ENCODE measurements at places on chromosomes 3 and 15.

DNA sequence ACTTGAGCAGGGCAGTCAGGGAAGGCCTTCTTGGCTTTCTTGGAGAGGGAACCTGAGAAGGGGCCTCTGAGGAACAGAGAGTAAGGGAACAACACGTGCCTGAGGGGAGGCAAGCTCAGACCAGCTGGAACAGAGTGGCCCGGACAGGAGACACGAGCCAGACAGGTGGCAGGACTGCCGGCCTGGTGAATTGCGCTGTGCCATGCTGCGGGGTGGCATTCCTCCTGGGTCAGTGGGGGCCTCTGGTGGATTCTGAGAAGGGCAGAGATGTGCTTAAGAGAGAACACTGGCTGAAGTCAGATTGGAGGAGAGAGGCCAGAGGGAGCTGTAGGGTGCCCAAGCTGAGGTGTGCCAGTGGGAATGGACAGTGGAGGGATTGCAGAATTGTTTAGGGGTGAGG is 4.9 kb downstream of the CHAC1 start:
- DNase-seq = no peak

- no peak for DNase-seq
These were observed 89.0 kb downstream of the DHX36 start for GRCh38 chr3:154235330-154235729.

GRCh38 chr3:151875759-151876158 is 2.3 kb downstream of the SUCNR1 start:
- DNase-seq = no peak

DNA sequence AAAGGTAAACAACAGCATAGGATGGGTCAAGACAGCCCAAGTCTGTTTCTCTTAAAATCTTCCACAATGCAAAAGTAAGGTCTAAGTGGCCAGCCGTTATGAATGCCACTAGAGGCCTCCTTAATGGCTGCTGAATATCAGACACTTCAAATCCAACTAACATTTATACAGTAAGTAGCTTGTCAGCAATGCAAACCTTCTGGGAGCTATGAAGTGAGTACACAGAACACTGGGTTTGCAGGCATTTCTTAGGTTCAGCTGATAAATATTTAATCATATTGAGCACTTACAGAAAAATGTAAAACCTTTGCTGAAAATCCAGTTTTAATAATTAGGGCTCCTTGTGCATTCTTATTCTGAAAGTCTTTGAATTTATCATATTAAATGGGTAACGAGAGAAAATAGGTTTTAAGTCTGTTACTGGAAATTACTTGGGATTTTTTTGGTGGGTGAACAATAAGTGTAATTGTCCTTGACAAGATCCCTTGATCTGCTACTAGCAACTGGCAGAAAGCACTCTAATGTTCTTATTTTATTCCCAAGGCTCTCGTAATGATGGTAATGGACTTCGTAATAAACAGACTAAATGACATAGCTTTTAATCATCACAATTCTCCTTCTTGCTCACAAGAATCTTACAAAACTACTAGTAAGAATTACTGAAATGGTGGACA is 141.7 kb upstream of the GPR149 start:
- no peak for DNase-seq

GRCh38 chr15:49844390-49844789 is 223.5 kb downstream of the DTWD1 start:
- DNase-seq = no peak

DNA sequence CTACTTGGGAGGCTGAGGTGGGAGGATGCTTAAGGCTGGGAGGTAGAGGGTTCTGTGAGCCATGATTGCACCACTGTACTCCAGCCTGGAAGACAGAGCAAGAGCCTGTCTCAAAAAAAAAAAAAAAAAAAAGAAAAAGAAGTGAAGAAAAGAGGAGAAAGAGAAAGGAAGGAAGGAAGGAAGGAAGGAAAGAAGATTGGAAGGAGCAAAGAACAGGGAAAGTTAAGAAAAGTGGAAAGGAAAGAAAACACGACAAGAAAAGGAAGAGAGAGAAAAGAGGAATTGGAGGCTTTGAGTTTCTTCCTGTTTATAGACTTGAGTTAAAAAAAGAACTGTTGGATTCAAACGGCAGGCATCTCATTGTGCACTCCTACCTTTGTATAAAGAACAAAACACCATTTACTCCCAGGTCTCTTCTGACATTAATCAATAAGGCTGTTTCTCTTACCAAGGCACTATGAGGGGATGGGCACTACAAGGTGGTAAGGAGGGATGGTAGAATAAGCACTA is 73.5 kb downstream of the EDEM1 start:
- no peak for DNase-seq

- DNase-seq = no peak
These were observed 33.6 kb upstream of the APH1B start for GRCh38 chr15:63243776-63244175.

DNA sequence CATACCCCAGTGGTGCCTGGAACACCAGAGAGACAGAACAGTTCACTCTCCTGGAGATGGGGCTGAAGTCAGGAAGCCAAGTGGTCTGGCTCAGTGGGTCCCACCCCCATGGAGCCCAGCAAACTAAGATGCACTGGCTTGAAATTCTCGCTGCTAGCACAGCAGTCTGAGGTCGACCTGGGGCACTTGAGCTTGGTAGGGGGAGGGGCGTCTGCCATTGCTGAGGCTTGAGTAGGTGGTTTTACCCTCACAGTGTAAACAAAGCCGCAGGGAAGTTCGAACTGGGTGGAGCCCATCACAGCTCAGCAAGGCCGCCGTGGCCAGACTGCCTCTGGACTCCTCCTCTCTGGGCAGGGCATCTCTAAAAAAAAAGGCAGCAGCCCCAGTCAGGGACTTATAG is 272.0 kb downstream of the KLF13 start:
- no peak for DNase-seq

GRCh38 chr3:43090238-43090637 is 15.6 kb downstream of the POMGNT2 start:
- DNase-seq = no peak

DNA sequence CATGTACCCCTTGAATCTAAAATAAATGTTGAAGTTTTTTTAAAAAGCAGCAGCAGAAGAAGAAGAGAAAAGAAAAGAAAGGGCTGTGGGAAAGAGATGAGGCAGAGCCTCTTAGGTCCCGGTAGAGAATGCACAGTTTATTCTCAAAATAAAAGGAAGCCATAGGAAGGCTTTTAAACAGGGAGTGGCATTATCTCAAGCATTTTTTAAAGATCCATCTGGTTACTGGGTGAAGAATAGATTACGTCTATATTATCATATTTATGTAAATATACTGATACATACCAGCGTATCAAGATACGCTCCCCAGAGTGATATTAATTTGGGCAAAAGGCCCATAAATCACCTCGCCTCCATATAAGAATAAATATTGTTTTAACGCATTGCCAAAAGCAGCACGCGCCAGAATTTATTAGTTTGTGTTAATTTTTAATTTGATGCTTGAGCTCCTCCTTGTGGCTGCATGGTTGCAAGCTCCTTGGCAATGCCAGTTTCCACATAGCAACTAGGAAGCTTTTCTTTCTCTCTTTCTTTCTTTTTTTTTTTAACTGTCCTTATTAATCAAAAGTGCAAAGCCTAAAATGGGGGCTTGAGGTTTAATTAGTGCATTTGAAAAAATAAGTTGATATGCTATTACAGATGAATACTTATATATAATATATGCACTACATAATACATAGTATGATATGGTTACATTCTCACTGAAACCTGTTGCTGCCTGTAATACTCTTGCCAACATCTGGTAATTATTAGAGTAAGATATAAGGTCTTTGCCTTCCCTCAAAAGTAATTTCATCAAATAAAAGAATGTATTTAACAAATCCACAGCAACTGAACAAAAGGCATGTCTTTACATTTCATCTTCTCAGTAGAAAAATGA is 242.8 kb upstream of the UBE2E2 start:
- no peak for DNase-seq

GRCh38 chr15:36110659-36110993 is 468.8 kb upstream of the CDIN1 start:
- no peak for DNase-seq

- DNase-seq = no peak
These were observed 33.0 kb upstream of the PLSCR4 start for GRCh38 chr3:146283781-146284445.

DNA sequence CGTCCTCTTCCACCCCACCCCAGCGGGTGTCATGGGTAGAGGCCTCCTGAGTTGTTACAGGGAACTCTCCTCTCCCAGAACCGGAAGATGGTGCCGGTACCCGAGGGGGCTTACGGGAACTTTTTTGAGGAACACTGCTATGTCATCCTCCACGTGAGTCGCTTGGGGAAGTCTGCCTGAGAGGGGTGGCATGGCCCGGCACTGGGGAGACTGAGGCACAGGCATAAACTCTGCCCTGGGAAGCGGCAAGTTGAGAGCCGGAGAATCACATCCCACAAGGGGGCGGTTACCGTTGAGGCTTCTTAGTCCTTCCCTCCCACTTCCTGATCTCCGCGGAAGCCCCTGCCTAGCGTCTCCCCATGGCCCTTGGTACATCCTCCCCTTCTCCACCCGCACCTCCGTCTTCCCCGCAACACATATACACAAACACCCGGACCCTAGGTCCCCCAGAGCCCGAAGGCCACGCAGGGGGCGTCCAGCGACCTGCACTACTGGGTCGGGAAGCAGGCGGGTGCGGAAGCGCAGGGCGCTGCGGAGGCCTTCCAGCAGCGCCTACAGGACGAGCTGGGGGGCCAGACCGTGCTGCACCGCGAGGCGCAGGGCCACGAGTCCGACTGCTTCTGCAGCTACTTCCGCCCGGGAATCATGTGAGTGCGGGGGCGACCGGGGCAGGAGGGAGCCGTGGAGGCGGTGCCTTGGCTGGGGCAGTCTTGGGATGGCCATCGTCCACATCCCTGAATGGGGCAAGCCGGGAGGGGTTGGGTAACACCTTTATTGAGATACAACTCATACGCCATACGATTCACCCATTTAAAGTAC is 3.4 kb downstream of the VILL start:
- peak; percentile 61 for DNase-seq

- DNase-seq = no peak
These were observed 251.0 kb upstream of the RARB start for GRCh38 chr3:25177041-25177440.

- no peak for DNase-seq
These were observed 66.0 kb downstream of the DCUN1D1 start for GRCh38 chr3:182914341-182914740.

DNA sequence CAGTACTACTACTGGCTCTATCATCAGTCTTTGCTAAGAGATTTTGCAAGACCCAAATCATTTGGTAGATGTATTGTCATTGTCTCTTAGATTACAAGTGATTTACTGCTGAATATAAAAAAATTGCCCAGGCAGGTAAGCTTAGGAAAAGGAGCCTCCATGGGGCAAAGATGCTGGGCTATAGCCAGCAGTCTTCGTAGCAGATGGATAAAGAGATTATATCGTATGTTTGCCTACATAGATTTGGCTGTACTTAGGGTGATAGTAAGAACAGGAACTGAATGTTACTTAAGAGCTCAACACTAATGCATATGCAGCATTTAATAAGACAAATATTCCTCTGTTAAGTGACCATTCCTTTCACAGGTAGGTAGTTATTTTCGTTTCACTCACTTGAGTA is 48.9 kb downstream of the PTPRG start:
- no peak for DNase-seq

GRCh38 chr3:123295901-123296250 is 94.1 kb downstream of the SEC22A start:
- no peak for DNase-seq

DNA sequence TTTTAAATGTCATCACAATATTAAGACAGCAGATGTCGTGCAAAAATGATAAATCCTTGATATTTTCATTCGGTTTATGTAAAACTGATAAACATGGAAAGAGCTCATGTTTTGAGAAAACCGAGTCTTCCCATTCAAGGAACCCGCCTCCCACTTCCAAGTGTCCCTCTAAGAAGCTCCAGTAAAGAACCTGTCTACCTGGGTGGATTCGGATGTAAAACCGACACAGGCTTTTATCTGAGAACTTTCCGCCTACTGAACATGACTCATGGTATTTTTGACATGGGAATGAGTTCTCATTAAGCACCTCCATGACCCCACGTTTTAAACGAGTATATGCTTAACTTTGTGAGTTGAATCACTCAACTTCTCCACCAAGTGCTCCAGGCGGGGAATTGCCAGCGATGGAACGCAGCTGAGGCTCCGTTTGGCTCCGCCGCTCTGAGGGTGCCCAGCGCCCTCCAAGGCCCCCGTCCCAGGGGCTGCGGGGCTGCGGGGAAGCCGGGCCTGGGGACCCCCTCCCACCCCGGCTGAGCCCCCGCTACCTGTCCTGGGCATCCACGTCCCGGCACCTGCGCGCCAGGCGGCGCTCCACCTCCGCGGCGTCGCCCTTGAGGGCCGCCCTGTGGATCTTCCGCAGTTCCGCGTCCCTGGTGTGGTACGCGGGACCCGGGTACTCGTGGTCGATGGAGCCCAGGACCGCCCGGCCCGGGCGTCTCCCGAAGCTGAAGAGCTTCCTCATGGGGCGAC is 119.9 kb downstream of the LMLN start:
- peak; percentile 39 for DNase-seq

- no peak for DNase-seq
These were observed 35.6 kb downstream of the PDCD6IP start for GRCh38 chr3:33834096-33834453.

GRCh38 chr3:71657831-71658530 is 67.2 kb downstream of the EIF4E3 start:
- no peak for DNase-seq

DNA sequence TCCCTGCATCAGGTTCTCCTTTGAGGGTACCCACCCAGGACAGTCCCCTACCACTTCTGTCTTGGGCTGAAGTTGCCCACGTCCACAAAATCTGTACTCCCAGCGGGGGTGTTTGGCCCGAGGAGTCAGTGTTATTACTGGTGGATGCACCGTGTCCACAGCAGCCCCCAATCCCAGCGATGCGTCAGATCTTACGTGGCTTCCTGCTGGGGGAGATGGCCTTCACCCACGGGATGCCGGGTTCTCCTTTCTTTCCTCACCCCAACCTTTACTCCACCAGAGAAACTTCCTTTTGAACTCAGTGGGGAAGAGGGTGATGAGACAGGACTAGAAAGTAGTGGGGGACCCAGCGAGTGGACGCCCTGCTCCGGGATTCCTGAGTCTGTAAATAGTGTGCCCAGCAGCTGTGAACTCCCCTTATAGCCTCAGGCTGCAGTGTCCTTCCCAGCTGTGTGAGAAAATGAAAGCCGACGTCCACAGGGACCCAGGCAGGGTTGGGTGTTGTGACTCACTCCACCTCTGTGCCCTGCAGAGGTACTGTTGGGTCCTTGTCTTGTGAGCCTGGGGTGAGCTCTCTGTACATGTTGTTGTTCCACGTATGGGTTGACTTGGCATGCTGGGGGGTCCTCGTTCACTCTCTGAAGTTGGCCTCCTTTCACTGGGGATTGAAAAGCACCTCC is 31.5 kb downstream of the CRTAP start:
- DNase-seq = no peak

- DNase-seq = no peak
These were observed 2.9 kb downstream of the SHOX2 start for GRCh38 chr3:158103081-158103886.

DNA sequence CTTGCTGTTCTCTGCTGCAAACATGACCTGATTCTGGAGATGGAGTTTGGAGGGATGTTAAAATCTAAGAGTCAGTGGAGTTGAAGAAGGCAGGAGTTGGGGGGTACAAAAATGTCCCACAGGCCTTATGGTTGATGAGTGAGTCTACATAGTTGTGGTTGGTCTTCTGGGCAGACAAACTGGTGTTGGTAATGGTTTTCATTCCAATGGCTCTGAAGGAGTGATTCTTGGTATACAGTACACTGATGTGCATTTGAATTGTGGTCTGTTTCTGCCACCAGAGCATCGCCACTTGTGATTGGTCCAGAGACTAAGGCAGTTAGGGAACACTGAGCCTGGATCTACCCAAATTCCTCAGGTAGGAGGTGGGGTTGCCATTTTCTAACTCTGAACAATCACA is 514.1 kb upstream of the CFAP20DC start:
- DNase-seq = no peak
